ENCODE measurements at places on chromosomes 1 and 21.

GRCh38 chr21:27885296-27885711 is 918.4 kb upstream of the ADAMTS5 start:
- DNase-seq = no peak

- no peak for DNase-seq
Measured at GRCh38 chr1:236853921-236854604, 59.0 kb downstream of the MTR start.

- no peak for DNase-seq
Measured at GRCh38 chr1:241229711-241230110, 127.3 kb downstream of the RGS7 start.

DNA sequence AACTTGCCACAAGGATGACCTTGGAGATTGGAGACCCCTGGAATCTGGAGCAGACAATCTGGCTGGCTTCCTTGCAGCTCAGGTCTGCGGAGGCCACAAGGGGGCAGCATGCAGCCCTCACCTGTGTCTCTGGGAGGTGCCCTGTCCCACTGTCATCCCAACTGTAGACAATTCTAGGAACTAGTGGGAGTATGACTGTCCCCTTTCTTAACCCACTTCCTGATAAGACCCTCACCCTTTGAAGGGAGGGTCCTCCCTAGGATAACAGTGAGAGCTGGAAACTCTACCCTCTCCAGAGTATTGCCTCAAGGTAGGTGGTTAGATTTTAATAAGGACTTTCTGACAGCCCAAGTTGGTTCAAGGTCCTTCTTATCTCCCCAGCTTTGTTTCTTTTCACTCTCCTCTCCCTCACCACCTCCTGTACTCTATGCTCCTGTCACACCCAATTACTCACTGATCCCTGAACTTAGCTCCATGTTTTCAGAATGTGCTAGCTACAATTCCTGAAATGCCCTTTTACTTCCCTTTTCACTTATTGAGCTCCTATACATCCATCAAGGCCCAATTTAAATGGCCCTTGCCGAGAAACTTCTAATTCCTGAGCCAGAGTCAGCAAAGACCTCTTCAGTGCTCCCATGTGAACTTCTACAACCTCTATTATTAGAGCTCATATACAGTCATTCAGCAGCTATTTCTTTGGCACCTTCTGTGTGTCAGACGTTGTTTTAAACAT is 9.2 kb upstream of the KCNQ4 start:
- peak; percentile 93 for DNase-seq

DNA sequence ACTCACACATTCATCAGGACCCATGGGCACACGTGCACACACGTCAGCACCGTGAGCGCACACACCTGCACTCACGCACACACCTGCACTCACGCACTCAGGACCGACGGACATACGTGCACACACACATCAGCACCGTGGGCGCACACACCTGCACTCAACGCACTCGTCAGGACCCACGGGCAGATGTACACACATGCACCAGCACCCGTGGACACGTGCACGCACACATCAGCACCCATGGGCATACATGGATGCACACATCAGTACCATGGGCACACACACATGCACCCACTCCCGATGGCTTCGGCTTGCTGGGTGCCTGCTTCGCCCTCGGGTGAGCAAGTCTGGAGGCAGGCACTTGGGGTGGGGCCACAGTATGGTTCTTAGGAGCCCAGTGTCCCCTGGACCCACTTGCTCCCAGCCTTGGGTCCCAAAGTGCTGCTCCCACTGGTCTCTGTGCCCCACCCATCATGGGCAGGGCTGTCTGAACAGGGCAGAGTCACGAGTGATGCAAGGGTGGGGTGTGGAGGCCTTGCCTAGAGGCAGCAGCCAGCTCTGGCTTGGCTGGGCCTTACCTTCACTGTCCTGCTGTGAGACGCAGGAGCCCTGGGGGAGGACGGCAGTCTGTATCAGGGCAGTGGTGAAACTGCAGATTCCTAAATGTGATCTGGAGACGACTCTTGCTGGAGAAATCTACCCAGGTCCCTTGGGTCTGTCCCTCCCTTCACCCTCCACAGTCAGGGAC is 49.8 kb downstream of the SKI start:
- DNase-seq = no peak

GRCh38 chr1:194366705-194367104 is 1180.3 kb upstream of the B3GALT2 start:
- DNase-seq = no peak

DNA sequence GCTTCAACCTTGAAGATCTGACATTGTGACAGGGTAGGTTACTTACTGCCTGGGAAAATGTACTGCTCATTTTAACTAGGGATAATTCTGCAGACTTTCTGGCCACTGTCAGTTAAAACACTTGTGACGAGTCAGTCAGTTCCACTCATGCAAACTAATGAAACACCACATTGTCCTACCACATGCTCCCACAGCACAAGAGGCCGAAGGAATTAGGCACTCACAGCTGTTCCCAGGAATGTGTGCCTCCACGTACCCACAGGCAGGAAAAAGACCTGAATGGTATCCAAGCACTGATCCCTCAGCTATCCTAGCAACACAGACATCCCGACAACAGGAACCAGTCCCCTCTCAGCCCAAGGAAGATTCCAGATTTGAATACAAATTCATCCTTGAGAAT is 12.3 kb downstream of the BCAR3 start:
- no peak for DNase-seq

DNA sequence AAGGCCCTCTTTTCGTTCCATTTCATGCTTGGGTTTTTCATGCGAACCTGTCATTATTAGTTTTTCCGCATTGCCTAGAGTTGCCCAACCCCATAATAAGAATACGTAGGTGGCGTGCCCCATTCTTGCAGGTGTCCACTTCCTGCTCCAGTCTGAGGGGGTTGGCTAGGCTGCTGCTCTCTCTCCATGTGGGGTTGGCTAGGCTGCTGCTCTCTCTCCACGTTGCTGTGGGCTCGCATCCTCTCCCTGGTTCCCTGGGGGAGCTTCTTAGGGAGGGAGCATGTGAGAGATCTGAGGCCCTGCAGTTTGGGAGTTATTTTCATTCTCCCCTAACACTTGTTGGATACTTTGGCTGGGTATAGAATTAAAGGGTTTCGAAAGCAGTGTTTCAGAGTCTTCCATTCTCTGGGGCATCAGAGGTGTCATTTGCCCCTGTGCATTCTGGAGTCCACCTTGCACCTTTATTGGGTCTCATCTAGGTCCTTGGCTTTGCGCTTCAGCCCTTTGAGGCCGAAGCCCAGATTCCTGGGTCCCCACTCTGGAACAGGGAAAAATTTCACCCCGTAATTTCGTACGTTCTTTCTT is 8.6 kb downstream of the C1orf35 start:
- peak; percentile 40 for DNase-seq

DNA sequence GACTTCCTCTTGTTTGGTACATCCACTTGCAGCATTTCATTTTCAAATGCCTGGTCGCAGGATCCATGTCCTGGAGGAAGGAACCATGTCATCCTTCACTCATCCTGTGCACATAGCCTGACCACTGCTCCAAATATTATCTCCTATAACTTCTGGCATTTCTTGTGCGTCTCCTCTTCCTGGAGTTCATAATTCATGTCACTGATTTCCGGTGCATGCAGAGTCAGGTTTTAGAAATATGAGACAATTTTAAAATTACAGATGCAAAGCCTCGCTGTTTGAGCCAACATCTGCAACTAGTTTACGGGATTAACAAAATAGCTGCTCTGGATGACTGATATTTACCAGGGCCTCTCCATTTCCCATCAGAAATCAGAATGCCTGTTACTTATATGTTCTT is 268.1 kb downstream of the DNM3 start:
- no peak for DNase-seq

DNA sequence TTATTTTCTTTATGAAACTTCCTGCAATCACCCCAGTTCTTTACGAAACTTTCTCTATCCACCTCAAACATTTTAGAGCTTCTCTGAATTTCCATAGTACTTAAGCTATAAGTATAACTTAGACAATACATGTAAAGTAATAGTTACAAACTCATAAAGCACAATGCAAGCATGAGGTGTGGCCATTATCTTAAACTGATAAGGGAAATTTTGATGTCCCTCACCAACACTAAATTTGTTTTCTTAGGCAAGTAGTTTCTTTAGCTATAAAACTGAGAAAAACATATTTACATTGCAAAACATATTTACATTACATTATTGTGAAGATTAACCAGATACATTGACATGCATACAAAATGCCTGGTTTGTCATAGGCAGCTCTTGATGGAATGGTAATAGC is 146.4 kb upstream of the ATP1B1 start:
- no peak for DNase-seq

DNA sequence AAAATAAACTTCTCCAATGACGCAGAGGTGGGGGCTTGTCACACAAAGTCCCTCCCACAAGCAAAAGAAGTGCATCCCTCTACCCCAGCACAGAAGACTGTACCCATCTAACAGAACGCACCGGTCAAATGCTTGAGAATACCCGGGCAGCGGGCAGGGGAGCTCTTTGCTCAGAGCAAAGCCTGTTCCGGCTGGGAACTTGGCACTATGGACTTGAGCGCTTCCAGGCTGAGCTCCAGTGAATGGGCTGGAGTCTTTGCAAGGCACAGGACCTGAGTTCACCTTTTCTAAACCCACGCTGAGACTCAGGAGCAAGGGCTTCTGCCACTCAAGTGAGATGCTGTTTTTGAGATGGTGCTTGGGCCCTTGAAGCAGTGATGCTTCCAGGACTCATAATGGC is 20.3 kb downstream of the RHBG start:
- DNase-seq = no peak

GRCh38 chr1:15210651-15211375 is 36.2 kb upstream of the FHAD1 start:
- no peak for DNase-seq

DNA sequence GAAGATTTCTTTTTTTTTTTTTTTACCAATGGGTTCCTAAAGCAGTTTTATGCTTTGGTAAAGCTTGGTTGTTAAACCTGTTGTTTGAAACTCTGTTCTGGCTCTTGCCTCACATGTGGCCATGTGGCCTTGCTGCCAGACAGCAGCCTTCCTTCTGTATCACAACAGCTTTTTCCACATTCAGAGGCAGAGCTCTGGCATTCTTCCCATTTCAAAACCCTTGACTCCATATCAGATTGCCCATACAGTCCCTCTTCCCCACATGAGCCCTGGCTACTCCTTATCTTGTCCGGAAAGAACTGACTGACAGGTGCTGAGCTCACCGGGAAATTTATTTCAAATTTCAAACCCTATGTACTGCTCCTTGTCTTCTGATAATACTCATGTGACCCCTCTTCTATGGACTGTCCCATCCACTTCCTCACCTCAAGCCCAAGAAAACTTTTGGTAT is 38.5 kb upstream of the LAX1 start:
- DNase-seq = no peak

GRCh38 chr1:215957663-215958062 is 390.6 kb downstream of the KCTD3 start:
- no peak for DNase-seq

- DNase-seq = no peak
Measured at GRCh38 chr1:78426408-78426807, 64.4 kb upstream of the PTGFR start.

DNA sequence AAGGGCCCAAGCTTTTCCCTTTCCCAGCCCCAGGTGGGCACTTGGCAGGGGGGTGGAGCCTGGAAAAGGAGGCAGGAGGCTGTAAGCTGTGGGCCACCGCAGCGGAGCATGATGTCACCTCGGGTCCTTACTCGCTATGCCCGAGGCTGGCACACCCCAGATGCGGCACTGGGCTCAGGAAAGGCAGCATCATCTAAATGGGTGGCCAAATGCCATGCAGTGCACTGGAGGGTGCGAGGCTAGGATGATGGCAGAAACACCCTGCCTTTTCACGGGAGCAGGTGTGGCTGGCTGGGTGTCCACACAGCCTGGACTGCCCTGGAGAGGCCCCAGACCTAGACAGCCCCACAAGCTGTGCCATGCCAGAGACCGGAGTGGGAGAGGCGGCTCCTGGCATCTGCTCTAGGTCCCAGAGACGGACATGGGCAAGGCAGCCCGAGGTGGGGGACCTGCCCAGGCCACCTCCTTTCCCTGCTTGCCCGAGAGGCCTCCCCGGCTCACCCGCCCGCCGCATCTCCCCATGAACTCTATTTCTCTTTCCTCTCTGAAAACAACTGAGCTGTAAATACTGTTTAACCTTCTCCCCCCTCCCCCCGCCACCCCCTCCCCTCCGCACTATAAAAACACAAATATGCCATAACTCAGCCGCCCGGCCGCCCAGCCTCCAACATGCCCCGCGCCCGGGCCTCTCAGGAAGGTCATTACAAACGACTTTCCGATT is 124.7 kb downstream of the CASZ1 start:
- no peak for DNase-seq

DNA sequence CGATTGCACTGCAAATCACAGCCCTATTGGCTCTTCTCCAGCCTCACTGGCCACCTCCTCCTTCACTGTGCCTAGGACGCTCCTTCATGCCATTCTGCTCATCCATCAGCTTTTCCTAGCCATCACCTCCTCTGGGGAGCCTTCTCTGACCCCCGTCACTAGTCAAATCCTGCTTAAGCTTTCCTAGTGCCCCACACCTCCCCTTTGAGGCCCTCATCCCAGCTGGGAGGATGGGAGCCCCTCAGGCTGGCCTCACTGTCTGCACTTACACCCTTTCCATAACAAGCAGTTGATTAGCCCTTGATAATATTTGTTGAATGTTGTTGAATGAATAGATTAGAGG is 50.7 kb downstream of the KLHDC7A start:
- DNase-seq = peak; percentile 33

- no peak for DNase-seq
Measured at GRCh38 chr21:46328151-46328550, 4.2 kb downstream of the PCNT start.

- DNase-seq = no peak
Measured at GRCh38 chr1:23188434-23188884, 19.8 kb upstream of the LUZP1 start.

DNA sequence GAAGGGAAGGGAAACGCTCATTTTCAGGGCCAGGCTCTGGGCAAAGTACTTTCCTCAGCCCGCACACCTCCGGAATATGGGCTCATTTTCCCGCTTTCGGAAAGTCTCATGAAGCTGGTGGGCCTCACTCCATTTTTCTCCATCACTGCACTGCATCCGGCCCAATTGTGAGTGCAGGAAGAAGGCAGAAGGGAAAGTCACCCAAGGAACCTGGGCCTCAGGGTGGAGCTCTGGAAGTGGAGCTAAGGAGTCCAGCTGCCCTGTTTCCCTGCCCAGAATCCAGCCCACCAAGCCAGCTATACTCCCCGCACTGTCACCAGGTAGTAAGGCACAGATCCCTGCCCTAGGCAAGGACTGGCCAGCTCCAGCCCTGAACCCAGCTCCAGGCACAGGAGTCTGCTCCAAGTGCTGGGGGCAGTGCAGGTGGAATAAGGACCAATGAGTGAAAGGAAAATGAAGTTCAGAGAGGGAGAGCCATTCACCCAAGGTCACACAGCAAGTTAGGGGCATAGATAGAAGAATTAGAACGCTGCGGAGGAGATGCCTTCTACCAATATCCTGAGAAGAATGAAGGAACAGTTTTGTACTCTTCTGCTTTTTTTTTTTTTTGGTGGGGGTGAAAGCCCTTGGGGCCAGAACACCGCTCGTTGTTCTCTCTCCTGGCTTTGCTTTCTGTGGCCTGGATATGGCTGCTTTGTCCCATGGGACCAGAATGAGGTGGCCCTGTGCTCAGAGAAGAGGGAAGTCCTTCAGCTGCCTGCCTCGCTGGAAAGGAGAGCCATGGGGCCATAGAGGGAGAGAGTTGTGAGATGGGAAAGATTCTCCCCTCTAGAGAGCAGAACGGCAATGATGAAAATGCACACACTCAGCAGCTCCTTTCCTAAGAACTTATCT is 10.0 kb downstream of the LRP8 start:
- DNase-seq = no peak

Data from endodermal cell (in vitro differentiated cells).